ENCODE measurements at places on chromosomes 7 and 10.
A peak's percentile ranks its signal among the peaks of the same experiment; 100 is the strongest.

- no peak for DNase-seq
Observed at GRCh38 chr7:81902536-81902935, 132.7 kb upstream of the HGF start.

DNA sequence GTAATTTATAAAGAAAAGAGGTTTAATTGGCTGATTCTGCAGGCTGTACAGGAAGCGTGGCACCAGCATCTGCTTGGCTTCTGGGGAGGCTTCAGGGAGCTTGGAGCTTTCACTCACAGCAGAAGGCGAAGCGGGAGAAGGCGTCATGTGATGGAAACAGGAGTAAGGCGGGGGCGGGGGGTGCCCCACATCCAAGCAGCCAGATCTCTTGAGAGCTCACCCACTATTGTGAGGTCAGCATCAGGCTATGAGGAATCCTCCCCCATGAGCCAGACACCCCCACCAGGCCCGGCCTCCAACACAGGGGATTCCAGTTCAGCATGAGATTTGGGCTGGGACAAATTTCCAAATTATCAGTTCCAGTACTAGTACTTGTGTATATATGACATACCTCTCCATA, 46.2 kb downstream of the WDR37 start:
- DNase-seq, result no peak

GRCh38 chr7:92740700-92741126, 95.7 kb downstream of the CDK6 start:
- no peak for DNase-seq

GRCh38 chr10:128003521-128003920, 96.6 kb downstream of the PTPRE start:
- no peak for DNase-seq

GRCh38 chr7:387132-388022, 97.4 kb downstream of the FOXL3 start:
- DNase-seq, result no peak

DNA sequence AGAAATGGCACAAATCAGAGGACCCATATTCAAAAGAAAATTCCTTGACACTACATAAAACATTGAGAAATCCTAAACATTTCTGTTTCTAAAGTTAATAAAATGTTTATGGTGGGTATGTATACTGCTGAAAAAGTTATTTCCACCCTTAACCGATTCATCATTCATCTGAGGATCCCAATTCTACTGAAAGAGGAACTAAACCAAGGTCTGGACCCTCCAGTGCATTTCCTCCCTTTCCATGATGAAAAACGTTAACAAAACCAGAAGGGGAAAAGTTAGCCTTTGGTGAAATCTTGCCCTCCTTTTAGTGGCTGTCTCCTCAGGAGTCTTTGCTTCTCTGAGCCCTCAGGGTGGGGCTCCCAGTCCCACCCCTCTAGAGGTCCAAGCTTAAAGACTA, 144.5 kb upstream of the ASAH2 start:
- no peak for DNase-seq

DNA sequence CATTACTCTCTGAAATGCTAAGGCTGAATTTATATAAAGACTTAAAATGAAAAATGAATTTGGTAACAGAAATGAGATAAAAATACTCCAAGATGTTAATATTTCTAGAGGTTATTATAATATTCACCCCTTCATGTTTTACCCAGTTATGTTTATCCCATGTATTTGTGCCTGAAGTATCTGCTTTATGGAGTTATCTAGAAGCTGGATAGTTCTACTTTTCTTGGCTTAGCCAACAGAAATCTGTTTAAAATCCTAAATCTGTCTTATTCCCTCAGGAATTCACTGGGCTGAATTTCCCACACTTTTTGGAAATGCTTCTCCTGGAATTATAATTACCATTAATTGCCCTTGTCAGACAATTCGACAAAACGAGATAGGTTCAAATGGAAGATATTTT, 201.6 kb downstream of the THSD7A start:
- DNase-seq, result no peak

DNA sequence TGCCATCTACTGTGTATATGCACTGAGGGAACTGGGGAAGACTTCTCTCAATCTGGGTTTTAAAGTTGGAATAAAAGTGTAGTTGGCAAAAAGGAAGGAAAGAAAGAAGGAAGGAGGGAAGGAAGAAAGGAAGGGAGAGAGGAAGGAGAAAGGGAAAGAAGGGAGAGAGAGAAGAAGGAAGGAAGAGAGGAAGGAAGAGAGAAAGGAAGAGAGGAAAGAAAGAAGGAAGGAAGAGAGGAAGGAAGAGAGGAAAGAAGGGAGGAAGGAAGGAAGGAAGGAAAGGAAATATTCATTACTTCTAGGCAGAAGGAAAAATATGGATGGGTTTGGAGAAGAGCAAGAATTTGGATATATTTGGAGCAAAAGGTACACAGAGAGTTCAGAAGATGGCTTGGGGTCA, 343.6 kb upstream of the AUTS2 start:
- no peak for DNase-seq

DNA sequence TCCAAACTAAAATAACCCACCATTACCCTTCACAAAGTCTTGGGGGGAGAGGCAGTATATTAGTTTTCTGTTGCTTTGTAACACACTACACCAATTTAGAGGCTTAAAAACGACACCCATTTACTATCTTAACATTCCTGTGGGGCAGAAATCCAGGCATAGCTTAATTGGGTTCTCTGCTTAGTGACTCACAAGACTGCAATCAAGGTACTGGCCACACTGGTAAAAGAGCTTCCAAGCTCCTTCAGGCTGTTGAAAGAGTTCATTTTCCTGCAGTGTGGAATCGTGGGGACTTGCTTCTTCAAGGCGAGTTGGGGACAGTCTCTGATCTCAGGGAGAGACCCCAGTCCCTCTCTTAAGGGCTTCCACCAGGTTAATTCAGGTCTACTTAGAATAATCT, 139.1 kb downstream of the XPNPEP1 start:
- no peak for DNase-seq

GRCh38 chr7:30974605-30975255, 11.0 kb downstream of the GHRHR start:
- peak; percentile 45 for DNase-seq

DNA sequence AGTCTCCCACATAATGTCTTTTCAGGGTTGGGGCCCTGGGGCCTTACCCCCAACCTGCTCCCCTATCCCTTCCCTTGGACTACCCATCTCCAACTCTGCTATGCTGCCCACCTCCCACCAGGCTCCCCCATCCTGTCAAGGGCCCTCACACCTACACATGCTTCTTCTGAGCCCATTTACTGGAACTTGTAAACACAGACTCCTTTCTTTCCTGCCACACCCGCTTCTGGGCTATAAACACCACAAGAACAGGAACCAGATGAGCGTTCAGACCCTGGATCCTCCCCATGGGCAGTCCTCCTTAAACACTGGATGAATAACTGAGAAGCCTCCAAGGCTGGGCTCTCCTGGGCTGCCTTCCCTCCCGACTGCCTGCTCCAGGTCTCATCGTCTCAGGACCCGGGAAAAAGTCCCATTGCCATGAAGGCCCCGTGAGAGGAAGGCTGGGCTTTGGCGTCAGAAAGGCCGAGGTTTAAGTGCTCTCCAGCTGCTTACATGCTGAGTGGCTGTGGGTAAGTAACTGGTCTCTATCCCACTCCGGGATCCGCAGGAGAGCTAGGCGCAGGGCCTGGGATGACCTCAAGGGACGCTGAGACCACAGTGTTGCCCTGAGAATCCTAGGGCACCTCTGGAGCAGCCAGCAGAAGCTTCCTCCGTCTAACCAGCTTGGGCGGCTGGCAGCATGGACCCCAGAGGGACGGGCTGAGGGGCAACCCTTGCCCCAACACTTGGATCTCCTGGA, 15.6 kb upstream of the CRHR2 start:
- DNase-seq, result no peak

DNA sequence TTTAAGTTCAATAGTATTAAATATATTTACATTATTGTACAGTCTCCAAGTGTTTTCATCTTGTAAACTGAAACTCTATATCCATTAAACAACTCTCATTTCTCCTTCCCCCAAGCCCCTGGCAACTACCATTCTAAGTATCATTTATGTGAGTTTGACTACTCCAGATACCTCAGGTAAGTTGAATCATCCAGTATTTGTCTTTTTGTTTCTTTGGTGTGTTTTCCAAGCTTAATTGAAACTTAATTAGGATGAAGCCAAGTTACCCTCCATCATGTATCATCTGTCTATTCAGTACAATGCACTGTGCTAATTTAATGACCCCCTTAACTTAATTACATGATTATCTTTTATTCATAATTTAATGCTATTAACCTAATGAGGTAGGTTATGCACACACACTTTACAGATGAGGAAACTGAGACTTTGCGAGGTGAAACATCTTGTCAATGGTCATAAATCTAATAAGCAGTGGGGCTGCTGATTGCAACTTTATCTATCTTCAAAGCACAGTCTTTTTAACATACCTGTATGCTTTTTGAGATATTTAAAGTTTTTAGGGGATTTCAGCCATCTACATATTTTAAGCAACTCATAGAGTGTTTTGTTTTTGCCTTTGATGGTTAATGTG, 663 bp downstream of the MACC1 start:
- no peak for DNase-seq

- DNase-seq, result no peak
Observed at GRCh38 chr7:128781126-128781525, 5.5 kb upstream of the OPN1SW start.

DNA sequence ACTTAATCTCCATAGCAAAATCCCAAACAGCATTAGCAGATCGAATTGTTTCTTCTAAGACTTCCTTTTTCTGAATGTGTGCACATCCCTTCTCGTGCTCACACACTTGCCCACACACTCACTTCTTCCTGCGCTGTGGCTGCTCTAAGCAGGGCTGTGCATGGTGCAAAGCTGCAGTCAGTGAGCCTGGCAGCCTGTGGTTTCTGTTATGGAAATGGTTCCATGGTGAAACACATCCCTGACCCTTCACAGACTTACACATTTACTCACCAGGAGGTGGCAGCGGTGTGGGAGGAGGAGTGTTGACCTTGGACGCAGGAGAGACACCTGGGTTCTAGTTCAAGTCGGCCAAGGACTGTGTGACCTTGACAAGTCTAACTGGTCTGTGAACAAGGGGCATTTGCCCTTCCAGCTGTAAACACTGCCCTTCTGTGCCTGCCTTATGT, 24.9 kb downstream of the MTURN start:
- DNase-seq, result no peak

DNA sequence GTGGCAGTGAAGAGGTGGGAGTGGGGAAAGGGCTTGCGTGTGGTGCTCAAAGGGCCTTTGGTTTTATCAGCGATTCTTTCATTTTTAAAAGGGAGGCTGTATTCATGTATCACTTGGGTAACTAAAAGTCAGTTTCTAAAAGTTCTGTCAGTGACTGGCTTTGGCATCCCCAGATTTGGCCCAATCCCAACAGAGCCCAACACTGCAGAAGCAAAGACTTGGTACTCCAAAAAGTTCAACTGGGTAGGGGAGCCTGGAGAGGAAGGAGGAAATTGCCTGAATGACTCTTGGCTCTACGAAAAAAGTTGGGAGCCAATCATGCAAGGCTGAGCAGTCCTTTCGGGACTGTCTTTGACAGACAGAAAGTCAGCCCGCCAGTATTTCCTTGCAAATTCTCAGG, 54.5 kb upstream of the COL13A1 start:
- DNase-seq, result no peak

GRCh38 chr10:117184296-117184695, 13.0 kb upstream of the KCNK18 start:
- no peak for DNase-seq

Data from HTR-8/SVneo (cell line).